NCI-H1930 (cell line): ENCODE measurements at places on chromosomes 16 and 17.
A peak's percentile ranks its signal among the peaks of the same experiment; 100 is the strongest.

GRCh38 chr16:57273359-57273758, 11.1 kb downstream of the PLLP start:
- DNase-seq, result no peak

DNA sequence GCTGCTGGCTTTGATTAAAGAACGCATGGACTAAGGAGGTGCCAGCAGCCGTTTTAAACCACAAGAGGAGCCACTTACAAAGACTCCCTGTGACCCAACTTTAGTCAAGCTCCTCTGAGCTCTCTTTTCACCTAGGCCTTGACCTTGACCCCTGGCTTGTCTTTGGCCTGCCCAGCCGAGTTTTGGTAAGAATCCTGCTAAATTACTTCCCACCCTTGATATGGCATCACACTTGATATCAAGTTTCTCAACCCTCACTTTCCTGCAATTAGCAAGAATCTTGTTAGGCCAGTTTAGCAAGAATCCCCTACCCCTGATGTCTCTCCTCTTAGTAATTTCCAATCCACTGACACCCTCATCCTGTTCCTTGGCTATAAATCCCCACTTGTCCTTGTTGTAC, 232.8 kb upstream of the SALL1 start:
- DNase-seq, result no peak

GRCh38 chr17:63311416-63311937, 134.6 kb downstream of the CYB561 start:
- no peak for DNase-seq

DNA sequence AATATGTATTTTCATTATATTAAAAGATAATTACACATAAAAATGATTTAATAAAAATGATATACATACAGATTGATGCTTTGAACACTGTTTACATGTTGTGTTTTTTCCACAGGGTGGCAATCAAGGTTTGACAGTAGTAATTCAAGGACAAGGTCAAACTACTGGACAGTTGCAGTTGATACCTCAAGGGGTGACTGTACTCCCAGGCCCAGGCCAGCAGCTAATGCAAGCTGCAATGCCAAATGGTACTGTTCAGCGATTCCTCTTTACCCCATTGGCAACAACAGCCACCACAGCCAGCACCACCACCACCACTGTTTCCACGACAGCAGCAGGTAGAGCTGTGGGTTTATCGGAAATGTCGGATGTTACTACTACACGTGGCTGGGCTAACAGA, 52.2 kb downstream of the C17orf58 start:
- DNase-seq, result no peak

DNA sequence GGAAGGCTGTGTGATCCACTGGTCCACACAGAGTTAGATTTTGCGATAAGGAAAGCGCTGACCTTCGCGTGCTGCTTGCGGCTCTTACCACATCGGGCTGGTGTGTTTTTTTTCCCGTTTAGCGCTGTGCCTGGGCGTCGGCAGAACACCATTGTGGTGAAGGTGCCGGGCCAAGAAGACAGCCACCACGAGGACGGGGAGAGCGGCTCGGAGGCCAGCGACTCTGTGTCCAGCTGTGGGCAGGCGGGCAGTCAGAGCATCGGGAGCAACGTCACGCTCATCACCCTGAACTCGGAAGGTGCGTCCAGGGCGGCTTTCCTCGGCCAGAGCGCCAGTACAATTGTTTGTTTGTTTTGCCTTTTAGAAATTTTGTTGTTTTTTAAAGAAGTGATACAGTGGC, 54.7 kb downstream of the BANP start:
- DNase-seq, result no peak

DNA sequence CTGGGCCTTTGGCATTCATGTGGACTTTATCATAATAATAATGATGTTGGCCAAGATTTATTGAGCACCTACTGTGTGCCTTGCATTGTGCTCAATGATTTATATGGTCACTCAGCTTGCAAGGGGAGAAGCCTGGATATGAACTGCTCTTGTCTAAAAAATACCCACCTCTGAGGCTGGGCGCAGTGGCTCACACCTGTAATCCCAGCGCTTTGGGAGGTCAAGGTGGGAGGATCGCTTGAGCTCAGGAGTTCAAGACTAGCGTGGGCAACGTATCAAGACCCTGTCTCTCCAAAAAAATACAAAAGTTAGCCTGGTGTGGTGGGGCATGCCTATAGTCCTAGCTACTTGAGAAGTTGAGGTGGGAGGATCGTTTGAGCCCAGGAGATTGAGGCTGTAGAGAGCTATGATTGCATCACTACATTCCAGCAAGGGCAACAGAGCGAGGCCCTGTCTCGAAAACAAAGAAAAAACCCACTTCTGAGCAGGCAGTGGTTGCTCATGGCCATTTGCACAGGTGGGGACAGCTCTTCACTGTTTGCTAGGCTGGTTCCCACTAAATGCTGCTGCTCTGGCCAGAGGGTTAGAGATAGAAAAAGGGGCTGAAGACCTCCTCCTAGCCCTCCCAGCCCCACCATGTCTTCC, 4.3 kb upstream of the ADGRG1 start:
- no peak for DNase-seq

- DNase-seq, result no peak
These were observed 15.0 kb downstream of the SLC7A5 start for GRCh38 chr16:87854053-87854906.

DNA sequence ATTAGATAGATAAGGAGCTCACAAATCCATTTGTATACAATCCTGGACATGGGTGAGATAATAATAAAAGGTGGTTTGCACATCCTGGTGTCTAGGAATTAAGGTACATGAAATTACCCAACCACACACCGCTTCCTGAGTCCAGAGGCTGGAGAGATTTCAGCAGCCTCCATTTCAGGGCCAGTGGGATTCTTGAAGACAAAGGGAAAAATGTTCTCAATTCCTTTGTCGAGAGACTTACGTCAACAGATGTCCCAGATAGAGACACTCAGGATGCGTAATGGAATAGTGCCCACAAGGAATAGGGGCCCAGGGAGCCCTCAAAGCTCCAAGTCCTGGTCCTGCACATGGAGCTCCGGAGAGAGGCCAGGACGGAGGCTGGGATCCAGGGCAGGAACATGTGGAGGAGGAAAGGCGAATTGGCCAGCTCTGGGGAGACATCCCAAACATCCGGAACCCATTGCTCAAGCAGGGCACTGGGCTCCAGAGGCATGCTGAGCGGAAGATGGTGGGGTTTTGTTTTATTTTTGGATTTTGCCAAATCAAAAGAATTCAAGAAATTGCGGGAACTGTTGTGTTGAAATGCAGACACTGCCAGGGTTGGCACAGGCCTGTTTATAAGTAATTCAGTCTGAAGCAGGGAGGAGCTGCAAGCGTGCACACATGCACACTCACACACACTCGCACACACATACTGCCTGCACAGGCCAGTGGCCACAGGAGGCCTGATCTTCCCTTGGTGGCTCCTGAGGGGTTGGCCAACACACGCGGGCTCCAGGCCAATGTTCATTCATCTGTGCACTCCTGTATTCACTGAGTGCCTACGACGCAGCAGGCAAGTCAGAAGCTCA, 97.2 kb downstream of the NOG start:
- DNase-seq, result no peak

- DNase-seq, result no peak
These were observed 82.0 kb downstream of the ANKRD11 start for GRCh38 chr16:89408315-89408714.

DNA sequence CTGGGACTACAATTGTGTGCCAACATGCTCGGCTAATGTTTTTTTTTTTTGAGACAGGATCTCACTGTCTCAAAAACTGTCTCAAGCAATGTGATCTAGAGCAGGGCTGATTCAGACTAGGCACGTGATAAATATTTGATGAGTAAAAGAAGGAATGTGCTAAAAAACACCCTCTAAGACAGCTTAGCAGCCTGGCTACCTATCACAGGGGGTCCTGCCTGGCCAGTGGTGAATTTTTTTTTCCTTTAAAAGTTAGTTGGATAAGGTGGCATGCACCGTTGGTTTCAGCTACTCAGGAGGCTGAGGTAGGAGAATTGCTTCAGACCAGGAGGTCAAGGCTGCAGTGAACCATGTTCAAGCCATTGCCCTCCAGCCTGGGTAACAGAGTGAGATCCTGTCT, 14.8 kb upstream of the GPATCH8 start:
- DNase-seq, result no peak

DNA sequence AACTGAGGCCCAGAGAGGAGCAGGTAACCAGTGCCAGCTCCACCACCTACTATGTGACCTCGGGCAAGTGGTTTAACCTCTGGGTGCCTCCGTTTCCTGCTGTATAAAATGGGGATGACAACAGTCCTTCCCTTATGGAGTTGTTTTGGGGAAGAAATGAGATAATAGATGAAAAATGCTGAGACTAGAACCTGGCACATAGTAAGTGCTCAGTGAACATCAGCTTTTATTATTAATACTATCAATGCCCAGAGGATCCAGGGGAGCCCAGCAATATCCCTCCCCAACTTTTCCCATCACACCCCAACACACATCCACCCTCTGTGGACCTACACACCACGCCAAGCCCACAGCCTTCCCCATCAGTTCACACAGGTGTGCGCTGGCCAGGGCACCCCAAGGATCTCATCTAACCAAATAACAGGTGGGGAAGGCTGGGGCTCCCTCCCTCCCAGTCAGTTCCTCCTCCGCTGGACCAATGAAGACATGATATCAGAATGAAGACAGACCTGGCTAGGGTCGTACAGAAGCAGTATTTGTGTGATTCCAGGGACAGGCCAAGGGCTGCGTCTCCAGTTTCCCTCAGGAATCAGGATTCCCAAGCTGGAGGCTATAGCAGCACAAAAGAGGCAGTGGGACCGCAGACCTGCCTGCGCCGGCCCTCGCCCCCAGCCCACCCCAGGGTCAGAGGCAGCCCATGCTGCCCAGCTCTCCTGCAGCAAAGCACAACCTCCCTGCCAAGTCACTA, 1.8 kb downstream of the ATP2A3 start:
- no peak for DNase-seq

- DNase-seq, result no peak
These were observed 30.8 kb downstream of the CDIP1 start for GRCh38 chr16:4507588-4508345.

DNA sequence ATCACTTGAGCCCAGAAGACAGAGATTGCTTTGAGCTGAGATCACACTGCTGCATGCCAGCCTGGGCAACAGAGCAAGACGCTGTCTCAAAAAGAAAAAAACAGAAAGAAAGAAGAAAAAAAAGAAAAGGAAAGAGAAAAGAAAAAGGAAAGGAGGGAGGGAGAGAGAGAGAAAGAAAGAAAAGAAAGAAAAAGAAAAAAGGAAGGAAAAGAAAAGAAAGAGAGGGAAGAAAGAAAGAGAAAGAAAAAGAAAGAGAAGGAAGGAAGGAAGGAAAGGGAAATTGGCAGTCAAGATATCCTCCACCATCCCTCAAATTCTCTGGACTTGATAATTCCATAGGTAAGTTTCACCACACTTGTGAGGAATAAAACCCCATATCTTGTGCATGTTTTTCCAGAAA, 71.4 kb upstream of the WSB1 start:
- DNase-seq, result no peak

DNA sequence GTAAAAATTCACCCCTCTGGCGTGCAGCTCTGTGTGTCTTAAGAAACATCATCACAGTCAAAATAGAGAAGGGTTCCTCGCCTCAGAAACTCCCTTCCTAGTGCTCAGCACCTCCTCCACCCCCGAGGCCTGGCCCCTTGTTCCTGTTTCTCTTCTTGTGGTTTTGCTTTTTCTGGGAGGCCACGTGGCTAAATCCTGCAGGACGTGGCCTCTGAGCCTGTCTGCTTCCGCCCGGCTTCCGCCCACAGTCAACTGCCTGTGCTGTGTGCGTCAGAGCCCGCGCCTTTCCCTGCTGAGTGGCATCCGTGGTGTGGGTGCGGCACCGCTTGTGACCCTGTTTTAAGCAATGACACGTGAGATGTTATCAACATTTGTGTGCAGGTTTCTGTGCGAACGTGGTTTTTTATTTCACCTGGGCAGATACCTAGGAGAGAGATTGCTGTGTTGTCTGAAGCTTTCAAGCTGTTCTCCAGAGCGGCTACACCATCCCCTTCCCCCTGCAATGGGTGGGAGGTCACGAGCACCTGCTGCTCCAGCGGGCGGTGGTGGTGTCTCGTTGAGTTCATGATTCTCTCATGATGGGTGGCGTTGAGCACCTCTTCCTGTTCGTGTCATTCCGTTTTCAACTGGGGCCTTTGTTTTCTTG, 21.7 kb downstream of the ACSF3 start:
- DNase-seq, result no peak

GRCh38 chr17:82344175-82344907, 10.8 kb upstream of the SECTM1 start:
- no peak for DNase-seq

GRCh38 chr16:85377388-85378144, 235.6 kb upstream of the GSE1 start:
- no peak for DNase-seq

DNA sequence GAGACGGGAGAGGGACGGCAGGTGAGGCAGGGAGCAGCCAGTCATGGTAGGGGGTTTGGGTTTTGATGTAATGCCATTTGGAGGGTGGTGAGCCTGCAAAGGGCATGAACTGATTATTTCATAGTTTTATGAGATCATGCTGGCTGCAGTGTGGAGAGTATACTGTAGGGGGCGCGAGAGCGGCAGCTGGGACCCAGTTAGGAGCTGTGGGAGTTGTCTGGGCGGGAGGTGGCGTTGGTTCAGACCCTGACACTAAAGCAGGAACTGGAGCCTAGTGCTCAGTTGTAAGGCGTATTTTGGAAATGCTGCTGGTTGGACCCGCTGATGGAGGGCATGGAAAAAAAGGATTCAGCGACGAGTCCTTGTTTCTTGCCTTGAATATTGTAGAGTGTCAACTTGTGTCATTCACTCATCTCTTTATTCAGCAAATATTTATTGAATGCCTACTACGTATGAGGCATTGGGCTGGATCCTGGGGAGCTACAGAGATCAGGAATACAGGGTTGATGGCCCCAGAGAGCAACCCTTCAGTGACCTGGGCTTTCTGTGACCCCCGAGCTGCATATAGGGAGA, 23.7 kb upstream of the KDM8 start:
- DNase-seq, result peak; percentile 47

DNA sequence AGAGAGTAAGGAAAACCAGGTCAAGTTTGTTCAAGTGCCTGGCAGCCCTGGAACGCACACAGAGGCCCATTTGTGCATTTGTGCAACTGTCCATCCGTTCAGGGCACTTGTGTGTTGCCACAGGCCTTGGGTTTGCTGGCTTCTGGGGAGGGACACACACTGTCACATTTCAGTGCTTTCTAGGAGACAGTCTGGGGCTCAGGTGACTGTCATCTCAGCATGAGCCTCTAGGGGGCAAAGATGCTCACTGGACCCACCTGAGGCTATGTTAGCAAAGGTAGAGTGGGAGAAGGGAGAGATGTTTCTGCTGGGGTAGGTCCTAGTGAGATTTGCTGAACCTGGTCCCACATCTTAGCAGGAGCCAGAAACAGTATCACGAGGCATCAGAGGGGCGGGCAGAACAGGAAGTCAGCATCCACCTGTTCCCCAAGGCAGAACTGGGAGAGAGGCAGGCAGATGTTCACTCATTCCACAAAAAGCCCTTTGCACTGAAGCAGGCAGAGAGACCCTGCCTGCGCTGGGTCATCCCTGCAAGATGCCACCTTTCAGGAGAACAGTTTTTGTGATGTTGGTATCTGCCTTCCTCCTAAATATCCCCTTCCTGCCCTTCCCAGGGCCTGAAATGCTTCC, 48.5 kb downstream of the RAI1 start:
- peak; percentile 42 for DNase-seq

DNA sequence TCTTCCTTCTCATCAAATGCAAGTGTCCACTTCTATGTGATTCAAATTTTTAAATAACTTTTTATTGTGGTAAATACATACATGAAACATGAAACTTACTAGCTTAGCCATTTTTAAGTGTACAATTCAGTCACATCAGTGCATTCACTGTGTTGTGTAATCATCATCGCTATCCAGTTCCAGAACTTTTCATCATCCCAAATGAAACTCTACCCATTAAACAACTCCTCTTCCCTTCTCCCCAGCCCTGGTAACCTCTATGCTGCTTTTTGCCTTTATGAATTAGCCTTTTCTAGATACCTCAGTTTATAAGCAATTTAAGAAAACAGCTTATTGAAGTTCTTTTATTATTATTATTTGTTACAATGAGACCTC, 41.1 kb upstream of the IL34 start:
- no peak for DNase-seq
